ENCODE measurements at places on chromosomes 5 and 9. TPM values are rescaled to one million over a fixed set of nuclear protein-coding genes. Genes with fewer than 3 reads are reported as not detected.

GRCh38 chr5:17306726-17307091, 89.3 kb downstream of the BASP1 start:
- no peak for DNase-seq

DNA sequence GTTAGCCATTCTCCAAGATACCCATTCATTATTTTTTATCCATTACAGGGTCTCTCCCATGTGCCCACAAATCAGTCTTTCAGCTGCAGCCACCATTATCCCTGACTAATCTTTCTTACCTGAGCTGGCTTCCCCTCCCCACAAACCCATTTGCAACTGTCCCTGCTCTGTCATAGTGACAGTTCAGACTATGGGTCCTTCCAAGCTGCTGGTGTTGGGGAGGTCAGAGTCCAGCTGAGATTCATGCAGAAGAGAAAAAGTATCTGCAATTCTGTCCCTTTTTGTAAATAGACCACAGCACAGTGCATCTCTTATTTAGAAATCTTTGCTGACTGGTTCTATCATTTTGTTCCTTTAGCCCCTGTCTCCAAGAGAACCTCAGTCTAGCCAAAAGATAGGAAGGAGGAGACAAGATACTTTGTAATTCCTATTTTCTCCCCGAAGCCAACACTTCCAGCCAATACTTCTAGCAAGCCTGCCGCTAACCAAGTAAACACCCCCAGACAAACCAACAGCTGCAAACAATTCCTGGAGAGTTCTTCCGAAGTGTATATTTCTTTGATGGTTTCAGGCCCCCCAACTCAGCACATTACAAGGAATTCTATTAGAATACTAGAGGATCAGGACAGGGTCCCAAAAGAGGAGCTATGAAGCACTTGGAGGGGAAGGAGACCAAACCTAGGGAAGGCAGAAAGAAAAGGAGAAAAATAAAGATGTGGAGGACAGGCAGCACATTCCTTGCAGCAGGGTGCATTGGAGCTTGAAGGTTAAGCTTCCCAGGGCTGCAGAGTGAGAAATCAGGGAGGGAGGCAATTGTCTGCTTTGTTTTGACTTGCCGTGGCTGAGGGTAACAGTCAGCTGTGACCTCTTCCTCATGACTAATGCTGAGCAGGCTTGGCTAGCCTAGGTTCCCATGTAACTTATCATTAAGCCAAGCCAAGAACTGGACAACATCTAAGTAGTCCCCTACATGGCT, 148.5 kb downstream of the SGCD start:
- peak; percentile 26 for DNase-seq

- no peak for DNase-seq
Observed at GRCh38 chr9:100204796-100205195, 105.8 kb downstream of the INVS start.

DNA sequence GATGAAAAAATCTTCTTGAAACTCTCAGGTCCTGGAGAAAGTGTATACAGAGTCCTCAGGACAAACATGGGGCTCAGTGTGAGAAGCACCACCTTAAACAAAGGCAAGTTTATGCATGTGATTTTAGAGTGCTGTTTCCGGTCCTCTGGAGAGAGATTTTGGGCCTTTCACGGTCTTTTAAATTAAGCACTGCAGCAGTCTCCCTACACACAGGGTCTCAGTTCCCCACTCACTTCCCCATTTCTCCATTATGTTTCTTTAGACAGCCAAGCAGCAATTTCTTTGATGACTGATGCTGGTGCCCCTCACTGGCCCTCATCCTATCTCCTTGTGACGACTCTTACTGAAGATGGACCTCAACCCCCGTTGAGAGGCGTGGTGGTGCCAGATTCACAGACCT, 220.2 kb upstream of the CLINT1 start:
- DNase-seq = no peak

GRCh38 chr9:122088880-122089706, 4.0 kb downstream of the TTLL11 start:
- DNase-seq = no peak

DNA sequence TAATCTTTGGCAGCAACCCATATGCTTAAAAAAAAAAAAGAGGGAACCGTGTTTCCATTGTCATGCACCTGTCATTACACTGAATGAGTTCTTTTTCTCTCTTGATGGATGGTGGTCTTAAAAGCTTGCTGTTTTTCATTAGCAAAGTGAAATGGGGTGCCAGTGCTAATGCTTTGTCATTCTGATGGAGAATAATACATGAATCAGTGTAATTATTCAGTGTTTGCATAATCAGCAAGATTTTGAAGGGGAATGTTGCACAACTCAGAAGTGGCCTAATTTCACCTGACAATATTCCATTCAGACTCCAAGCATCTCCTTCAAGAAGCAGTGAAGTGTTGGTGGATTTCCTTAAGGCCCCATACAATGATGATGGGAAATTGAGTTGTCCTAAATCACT, 38.1 kb downstream of the MAP1B start:
- DNase-seq = no peak

- DNase-seq = no peak
Observed at GRCh38 chr9:91914404-91914803, 35.6 kb downstream of the ROR2 start.

DNA sequence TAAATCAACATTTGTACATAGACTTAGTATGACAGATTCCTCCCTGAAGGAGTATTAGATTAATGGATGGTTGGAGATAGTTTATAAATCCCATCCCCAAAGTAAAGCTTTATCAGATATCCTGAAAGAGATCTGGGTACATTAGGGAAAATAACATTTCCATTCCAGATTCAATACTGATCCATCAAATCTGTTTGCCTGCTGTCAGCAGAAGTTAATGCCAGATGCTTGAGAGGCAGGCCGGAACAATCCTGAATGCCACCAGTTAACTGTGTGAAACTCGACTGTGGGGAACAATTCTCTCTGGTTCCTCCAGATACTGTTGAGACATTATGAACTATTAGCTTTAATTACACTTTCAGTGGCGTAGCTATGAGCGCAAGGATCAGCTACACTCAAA, 1166.8 kb downstream of the MAT2B start:
- no peak for DNase-seq

- no peak for DNase-seq
Observed at GRCh38 chr9:87421734-87422133, 75.9 kb upstream of the DAPK1 start.

DNA sequence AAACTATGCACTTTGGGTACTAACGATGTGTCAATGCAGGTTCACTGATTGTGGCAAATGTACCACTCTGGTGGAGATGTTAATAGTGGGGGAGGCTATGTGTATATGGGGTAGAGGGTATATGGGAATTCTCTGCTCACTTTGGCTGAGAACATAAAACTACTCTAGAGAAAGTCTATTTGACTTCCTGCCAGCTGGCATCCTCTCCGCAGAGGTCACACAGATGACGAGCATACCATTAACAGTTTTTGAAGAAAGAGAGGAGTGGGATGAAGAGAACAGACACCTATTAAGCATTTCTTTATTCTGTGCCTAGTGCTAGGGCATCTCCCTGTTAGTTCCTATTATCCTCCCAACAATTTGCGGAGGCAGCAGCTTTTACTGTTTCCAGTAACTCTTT, 58.4 kb upstream of the TRIM32 start:
- no peak for DNase-seq

DNA sequence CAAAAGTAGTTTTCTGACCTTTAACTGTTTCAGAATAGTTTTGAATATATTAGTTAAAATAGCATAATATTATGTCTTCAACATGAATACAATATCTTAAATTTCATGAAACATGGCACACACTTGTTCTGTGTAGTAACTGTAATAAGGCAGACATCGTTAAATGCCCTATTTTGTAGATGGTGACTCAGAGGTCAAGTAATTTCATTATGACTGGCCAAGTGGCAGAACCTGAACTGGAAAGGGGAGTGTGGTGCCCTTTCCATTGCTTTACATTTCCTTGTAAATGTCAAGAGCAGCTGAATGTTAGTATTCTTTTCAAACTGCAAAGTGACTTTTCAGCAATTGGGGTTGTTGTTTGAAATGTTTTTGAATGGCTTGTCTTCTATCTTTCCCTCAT, 201.2 kb upstream of the CDKN2B start:
- DNase-seq = no peak

Gene GARIN3
- not detected for total RNA-seq

Gene HEMGN
- total RNA-seq = not detected

Gene PCDHA4
- total RNA-seq = 1.1 TPM

Data from left colon (tissue), 2 donors.